Left colon (tissue), 2 donors: ENCODE measurements at places on chromosomes 2 and 18. TPM values are rescaled to one million over a fixed set of nuclear protein-coding genes. Genes with fewer than 3 reads are reported as not detected.
A peak's percentile ranks its signal among the peaks of the same experiment; 100 is the strongest.

The SLC19A3 gene
- 15.2 TPM for total RNA-seq

The CD226 gene
- 1.3 TPM for total RNA-seq

The UGT1A4 gene
- 2.2 TPM for total RNA-seq

The AQP12A gene
- 4.0 TPM for total RNA-seq

The TUBB8B gene
- total RNA-seq, result not detected

The CXCR2 gene
- total RNA-seq, result 0.17 TPM

The OR6B2 gene
- not detected for total RNA-seq

The ALLC gene
- not detected for total RNA-seq

The CDKL4 gene
- not detected for total RNA-seq

The DDX18 gene
- 37.0 TPM for total RNA-seq

GRCh38 chr18:9353596-9353995 is 19.0 kb downstream of the TWSG1 start:
- DNase-seq, result no peak

DNA sequence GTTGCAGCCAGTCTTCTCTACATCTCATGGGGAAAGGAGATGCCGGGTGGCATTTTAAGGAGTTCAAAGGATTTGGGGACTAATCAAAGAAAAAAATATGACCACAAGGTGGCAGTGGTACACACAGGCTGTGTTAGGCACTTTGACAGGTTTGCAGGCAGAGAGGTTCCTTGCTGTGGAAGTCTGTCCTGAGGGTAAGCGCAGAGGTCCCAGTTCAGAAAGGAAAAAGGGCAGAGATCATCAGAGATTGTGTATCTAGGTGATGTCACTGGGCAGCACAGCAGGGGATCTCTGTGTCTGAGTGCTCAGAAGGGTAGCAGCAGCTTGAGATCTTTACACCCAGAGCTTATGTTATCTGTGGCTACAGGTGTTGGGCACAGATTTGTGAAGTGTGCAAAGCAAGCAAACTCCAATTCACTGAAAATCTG is 231.4 kb downstream of the LRRTM1 start:
- peak; percentile 15 for DNase-seq

DNA sequence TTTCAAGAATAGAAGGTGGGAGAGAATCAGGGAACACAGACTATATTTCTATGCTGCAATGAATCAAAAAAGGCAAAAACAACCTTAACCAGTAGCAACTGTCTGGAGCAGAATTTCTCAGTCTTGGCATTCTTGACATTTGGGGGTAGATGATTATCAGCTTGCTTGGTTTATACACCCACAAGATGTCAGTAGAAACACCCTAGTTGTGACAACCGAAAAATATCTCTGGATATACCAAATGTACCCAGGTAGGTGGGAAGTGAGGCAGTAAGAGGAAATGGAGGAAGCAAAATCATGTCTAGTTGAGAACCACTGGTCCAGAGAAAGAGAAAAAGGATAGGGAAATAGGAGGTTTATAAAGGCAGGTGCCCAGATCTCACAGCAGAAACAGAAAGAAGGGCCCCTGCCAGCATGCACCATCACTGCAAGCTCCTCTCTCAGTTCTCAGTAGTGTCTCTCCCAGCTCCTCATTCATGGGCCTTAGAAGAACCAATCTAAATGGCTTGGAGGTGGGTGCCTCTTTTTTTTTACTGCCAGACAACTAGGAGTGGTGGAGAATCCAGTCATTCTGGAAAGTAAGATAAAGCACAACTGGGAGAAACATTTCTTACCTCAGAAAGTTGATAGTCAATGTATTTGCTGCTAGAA is 50.4 kb downstream of the MBD2 start:
- no peak for DNase-seq

- DNase-seq, result no peak
Measured at GRCh38 chr2:15745350-15745749, 153.7 kb downstream of the DDX1 start.

DNA sequence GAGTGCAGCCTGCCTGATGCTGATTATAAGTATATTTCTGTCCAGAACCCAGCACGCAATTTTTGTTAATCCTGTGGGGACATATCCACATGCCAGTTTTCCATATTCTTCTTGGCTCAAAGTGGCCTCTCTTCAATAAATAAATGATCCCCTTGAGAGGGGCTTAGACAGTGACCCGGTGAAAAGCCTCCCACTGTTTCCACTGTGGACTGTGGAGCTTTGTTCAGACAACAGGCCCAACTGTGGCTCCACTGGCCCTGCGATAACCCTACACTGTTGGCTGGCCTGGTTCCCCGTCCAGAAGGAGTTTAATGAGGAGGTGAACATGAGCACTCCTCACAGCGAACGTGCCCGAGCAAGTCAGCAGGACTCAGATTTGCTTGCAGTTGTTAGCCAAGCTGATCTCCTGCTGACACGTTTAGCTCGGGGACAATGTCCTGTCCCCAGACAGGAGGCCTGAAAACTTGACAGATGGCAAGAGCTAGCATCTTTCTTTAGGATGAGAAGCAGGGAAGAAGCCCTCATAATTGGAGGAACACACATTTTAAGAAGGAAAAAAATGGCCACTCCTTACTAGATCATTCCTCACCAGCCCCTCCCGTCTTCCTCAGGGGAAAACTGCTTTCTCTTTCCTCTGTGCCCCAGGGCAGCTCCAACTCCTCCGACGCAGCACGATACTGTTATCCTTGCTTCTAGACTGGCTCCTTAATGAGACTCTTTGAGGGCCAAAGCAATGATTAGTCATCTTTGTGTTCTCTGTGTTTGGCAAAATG is 20.0 kb upstream of the MTCL1 start:
- DNase-seq, result no peak

GRCh38 chr2:675982-676646 is 1.1 kb downstream of the TMEM18 start:
- peak; percentile 54 for DNase-seq

DNA sequence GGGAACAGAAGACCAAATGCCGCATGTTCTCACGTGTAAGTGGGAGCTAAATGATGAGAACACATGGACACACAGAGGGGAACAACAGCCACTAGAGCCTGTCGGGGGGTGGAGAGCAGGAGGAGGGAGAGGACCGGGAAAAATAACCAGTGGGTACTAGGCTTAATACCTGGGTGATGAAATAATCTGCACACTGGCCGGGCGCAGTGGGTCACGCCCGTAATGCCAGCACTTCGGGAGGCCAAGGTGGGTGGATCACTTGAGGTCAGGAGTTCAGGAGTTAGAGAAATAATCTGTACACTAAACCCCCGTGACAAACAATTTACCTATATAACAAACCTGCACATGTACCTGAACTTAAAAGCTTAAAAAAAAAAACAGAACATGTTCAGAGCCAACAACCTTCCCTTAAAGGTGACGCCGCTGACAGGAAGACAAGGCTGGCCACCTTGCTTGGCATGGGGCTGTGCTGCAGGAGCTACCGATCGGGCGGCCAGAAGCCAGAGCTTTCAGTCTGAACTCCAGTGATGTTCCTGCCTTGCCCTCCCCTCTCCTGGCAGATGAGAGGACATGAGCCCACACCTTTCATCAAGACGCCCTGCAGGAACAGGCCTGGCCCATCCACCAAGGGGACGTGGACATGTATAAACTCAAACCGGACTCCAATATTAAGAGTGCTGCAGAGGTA is 11.2 kb downstream of the SLC66A2 start:
- peak; percentile 4 for DNase-seq

- DNase-seq, result no peak
Measured at GRCh38 chr2:176418768-176419167, 149.5 kb downstream of the MTX2 start.

DNA sequence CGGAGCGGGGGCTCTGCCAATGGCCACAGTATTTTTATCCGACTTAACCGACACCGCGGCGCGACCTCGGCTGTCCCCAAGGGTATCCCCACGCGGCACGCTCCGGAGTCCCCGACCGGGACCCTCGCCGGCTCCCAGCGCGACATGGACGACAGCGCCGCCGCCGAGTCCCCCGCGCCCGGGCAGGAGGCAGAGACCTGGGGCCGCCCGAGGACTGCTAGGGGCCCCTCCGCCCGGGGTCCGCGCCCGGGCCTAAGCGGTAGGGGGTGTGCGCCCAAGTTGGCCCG is 468 bp downstream of the UXS1 start:
- DNase-seq, result no peak

GRCh38 chr2:151091583-151091982 is 170.1 kb downstream of the RBM43 start:
- DNase-seq, result no peak

- no peak for DNase-seq
Measured at GRCh38 chr18:8952769-8953760, 149.4 kb upstream of the NDUFV2 start.

- DNase-seq, result no peak
Measured at GRCh38 chr2:203820969-203821368, 46.6 kb upstream of the CTLA4 start.

- no peak for DNase-seq
Measured at GRCh38 chr18:77096936-77097886, 35.4 kb downstream of the MBP start.

DNA sequence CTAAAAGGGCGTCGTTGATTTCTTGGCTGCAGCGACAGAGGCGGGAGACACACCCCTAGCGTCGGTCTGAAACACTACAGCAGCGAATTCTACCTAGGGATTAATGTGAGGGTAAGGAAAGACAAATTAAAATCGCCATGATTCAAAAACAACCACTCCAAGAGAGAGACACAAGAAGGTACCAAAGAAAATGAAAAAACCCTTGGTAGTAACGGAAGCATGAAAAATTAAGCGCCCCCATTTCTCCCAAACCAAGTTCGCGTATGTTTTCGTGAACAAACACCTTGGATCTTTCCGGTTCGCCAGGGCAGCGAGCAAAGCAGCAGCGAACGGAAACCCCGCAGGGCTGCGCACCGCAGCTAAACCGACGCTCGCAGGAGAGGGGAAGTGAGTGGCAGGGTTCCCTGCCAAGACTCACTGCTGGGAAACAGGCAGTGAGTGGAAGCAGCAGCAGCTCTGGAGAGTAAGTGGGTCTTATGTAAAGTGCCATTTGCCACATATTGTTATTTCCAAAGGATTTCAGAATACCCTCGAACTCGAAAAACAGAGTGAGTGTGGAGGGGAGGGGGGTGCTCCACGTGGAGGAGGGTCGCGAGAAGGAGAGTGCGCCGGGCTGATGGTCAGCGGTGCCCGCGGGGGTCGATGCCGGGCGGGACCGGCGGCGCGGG is 1.0 kb downstream of the PPP3R1 start:
- peak; percentile 80 for DNase-seq

DNA sequence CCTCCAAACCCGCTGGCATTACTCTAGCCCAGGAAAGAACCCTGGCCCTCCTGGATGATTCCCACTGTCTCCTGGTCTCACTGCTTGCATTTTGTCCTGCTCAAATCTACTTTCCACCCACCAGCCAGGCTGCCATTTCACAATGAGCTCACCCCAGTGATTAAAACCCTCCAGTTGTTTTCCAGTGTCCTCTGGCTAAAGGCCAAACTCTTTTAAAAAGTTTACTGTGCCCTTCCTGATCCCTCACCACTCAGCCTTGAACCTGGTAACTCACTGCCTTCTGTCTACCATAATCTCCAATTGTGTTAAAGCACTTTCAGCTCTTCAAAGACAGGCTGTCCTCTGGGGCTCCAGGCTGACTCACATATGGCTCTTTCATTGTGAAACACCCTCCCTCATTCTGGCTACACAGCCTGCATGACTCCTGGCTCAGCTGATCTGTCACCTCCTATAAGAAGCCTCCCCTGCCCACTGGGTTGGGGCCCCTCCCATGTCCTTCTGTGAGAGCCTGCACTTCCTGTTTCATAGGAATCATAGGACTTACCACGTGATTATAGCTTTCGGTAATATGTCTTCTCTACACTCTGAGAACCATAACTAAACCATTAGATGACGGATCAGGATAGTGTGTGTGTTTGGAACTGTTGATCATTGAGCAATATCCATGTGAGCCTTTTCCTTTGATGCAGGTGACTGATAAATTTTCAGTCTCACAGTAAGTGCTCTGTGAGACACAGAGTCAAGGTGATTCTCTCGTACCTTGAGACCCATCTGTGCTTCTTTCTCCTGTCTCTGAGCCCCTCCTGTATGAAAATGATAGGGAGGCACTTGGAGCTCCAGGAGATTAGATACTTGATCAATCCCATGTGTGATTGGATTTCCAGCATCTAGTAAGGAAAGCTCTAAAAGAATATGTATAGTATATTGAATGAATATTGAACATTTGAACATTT is 590.8 kb upstream of the ID2 start:
- DNase-seq, result peak; percentile 47

DNA sequence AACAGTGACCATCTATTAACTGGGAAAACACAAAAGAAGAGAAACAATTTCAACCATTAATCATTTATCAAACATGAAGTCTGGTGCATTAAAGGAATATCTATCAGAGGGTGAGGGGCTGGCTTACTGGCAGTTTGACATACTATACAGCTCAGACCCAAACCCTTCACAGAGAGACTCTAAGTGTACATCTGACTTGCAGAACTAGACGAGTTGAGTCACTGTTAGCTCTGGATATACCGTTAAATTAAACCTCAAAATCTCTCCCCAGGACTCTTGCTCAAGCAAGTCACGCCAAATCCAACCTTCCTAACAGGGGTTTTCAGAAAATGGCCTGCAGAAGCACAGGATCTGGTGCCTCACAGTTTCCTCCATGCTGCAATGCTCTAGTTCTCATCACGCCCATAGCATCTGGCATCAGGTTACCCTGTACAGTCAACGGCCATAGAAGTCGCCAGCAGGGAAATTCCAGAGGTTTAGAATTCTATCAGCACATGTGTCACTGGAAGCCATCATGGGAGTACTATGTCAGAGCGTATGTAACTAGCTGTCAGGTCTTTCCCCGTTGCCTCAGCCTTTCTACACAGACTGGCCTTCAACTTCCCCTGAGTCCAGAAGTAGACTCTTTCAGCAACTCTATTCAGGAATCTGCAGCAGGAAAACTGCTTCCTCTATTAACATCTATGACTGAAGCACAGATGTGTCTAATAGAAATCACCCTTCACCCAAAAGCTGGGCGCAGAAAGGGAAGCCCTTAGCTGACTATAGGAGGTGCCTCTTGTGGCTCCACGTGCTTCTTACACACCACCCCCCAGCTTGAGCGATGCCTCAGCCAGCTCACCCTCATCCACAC is 9.3 kb downstream of the TGOLN2 start:
- no peak for DNase-seq
